KBM-7 (cell line): ENCODE measurements at places on chromosomes 6 and 20.

DNA sequence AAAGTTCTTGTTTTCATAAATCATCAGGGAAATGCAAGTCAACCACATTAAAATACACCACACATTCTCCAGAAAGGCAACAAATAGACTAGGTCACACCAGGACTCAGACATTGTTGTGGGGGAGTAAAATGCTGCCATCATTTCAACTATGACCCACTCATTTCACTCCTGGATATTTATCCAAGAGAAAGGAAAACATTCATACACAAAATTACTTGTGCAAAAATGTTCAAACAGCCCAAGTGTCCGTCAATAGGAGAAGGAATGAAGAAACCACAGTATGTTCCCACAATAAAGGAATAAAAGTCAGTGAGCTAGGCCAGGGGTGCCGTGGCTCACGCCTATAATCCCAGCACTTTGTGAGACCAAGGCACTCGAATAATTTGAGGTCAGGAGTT, 81.5 kb upstream of the QKI start:
- no peak for DNase-seq

- DNase-seq: no peak
Observed at GRCh38 chr6:2033544-2033943, 211.9 kb downstream of the GMDS start.

DNA sequence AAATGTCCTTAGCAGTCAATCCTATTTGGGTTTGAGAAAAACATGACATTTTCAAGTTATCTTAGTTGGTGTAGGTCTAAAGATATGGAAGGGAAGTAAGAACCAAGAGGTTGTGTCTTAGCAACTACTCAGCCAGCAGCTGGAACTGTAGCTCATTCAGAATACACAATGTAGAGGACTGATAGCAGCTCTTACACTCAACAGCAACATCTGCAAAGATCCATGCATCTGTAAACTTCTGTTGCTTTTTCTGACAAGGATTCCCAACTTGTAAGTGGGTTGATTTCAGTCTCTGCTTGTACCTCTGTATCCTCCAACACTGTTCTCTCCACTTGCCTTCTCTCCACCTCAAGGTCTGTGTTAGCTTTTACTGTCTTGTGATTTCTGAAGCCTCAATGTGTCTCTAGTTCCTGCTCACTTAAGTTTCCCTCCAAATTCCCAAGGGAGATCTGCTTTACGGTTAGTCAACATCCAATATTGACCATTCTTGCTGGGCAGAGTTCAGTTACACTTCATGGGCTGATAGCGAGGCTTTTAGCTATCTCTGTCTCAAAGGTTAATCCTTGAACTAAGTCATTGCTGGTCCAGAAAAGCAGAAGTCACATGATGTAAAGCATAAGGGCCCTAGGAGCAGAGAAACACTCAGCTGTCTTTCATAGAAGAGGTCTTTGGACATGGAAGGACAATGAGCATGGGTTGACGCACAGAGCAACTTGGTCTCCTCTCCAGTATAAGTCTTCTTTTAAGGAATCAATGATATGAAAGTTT, 71.6 kb upstream of the LGSN start:
- DNase-seq: no peak

GRCh38 chr6:150567823-150568383, 31.8 kb upstream of the PLEKHG1 start:
- DNase-seq: no peak
